ENCODE measurements at places on chromosomes 7 and 10. TPM values are rescaled to one million over a fixed set of nuclear protein-coding genes. Genes with fewer than 3 reads are reported as not detected.
A peak's percentile ranks its signal among the peaks of the same experiment; 100 is the strongest.

DNA sequence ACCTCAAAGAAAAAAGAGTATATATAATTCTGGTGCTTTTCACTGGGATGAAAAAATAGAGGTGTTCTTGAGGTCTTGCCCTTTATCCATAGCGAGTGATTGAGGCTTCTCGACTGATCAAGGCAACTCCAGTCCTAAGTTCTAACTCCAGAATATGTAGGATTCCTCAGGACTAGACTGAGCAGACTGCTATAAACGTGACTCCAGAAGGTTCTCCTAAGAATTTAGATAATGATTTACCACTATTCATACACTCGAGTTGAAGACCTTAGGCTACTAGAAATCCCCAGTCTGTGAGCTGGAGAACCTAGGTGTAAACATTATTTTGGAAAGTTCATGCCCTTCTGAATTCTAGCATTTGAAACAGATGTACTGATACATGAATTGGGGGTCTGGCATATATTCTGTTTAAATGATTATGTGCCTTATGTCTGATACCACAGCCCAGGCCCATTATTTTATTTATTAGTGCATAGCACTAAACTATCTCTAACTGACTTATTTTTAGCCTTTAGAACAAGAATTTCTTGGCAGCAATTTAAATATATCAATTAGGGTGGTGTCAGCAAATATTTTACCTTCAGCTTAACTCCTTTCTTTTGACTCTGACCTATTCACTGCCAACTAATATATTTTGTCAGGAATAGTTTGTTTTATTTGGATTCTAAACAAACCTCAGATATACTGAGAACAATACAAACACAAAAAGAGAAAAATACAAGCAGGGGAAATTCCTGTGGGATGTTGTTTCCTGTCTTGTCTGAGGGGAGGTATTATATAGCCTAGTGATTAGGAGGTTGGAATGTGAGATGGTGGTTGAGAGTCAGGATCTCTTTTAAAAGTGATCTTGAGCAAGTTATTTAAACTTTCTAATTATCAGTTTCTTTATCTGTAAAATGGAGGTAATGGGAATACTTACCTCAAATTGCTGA is 75.8 kb downstream of the PODXL start:
- DNase-seq: peak; percentile 30

- DNase-seq: no peak
Observed at GRCh38 chr7:1938788-1939433, 268.8 kb downstream of the ELFN1 start.

DNA sequence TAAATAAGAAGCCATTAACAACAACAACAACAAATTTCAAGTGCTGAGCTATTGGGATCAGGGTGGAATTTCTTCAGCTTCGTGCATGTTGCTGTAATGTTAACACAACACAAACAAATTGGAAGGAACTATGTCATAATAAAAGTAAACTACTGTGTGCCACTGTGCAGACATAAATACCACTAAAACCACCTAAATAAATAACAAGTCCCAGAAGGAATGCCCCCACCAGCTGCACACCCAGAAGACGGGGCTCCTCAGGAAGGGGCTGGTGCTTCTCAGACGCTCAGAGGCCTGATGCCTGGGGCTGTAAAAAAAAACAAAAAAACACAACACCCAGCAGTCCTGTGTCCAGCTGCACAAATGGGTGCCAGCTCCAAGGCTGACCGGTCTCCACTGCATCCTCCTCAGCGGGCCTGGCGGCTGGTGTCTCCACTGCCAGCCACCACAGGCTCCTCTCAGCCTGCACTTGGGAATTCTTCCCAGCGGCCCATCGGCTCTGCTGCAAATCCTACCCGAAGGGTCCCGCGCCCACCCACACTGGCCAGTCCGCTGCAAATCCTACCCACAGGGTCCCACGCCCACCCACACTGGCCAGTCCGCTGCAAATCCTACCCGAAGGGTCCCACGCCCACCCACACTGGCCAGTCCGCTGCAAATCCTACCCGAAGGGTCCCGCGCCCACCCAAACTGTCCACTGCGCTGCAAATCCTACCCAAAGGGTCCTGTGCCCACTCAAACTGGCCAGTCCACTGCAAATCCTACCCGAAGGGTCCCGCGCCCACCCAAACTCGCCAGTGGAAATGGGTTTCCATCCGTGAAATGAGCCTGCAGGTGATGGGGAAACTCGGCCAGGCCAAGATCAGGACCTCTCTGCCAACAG is 35.8 kb upstream of the DNAAF5 start:
- DNase-seq: no peak

- no peak for DNase-seq
Observed at GRCh38 chr10:60853107-60853506, 74.8 kb downstream of the CDK1 start.

GRCh38 chr10:103616705-103617601 is 123.4 kb downstream of the NEURL1 start:
- peak; percentile 82 for DNase-seq

DNA sequence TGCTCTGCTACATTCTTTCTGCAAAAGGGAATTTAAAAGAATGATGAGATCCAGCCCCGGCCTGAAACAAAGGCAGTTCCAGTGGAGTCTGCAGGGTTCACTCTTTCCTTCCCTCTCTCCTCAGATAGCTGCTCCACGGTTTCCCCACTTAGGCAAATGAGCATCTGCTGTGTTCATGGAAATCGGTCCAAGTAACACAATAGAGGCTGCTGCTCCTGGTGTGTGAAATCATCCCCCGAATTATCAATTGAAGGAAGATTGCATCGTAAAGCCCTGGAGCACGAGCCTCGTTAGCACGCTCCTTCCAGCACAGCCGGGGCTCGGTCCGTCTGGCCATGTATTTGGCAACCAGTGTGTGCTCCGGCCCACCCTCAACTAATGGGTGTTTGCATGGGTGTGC is 108.3 kb upstream of the DPP6 start:
- no peak for DNase-seq

The HDAC9 gene
- 28.9 TPM for total RNA-seq

- no peak for DNase-seq
Observed at GRCh38 chr7:20958572-20958971, 171.9 kb upstream of the SP8 start.

The PDK4 gene
- not detected for total RNA-seq

The NUTM2B gene
- total RNA-seq: 0.43 TPM

DNA sequence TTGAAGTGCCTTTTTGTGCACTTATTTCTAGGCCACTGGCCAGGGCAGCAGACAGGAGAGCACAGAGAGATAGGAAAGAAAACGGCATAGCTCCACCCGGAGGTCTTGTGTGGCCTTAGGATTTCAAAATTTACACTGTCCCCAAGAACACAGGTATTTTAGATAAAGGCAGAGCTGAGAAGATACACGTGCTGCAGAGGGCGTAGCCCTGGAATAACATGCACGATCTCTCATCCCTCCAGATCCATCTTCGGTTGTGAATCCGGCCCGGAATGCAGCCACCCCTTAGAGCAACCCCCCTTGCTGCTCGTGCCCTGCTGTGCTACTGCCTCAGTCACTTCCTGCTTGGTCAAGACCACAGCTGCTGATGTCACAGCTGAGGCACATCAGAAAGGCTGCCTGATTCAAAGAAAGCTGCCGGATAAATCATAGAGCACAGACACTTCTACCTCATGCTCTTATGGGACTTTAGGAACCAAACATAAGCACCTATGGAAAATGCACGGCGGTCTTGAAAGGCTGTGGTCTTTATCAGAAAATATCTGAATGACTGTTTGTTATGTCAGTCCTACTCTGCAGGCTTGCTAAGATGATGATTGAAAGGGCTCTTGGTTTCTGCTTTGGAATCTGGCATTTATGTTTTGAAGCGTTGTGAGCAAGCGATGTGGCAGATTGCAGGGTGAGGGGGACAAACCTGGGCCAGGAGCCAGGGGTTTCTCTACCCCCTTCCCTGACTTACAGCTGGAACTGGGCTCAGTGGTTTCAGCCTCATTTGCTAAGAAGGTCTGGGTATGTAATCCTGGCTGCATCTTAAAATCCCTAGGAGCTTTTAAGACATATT is 152.0 kb downstream of the SVIL start:
- DNase-seq: peak; percentile 49

The AGR3 gene
- total RNA-seq: not detected

DNA sequence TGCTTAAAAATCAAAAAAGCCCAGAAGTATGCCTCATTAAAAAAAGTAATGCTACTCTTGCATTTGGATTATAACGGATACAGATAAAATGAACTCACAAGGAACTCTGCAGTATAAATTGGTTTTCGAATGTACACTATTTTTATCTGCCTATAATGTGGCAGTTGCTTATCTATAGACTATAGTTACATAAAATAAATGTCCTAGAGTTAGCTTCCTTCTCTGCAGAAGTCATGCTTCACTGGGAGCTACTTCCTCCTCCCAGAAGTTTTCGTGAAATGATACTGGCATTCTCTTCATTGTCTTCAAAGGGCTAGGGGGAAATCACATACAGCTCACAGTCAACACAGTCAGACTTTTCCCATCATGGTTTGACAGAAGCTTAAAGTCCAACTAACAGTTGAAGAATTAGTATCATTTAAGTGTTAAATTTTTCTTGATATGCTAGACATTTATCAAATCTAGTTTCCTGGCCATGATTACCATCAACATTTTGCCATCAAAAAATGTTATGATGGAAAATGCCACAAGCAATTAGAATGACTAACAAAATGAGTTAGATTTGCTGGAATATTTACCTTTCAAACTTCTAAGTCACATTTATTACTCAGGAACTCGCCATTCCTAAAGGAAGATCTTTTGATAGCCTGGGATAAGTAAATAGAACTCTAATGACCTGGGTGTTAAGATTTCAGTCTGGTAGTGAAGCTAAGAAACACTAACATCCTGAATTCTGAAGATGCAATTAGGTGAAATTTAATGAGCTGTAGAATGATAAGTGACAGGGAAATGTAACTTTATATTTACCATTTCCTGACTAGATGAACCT is 87.3 kb upstream of the TRIL start:
- no peak for DNase-seq

GRCh38 chr7:110010359-110010758 is 1080.6 kb upstream of the LRRN3 start:
- no peak for DNase-seq

The STEAP1 gene
- 18.7 TPM for total RNA-seq

GRCh38 chr7:68073701-68074100 is 1077.1 kb downstream of the TYW1 start:
- no peak for DNase-seq

The AEBP1 gene
- 82.7 TPM for total RNA-seq

The THSD7A gene
- total RNA-seq: not detected

The ITPRID1 gene
- not detected for total RNA-seq

GRCh38 chr10:63431962-63432797 is 33.6 kb downstream of the JMJD1C start:
- no peak for DNase-seq

The PLCE1 gene
- 0.57 TPM for total RNA-seq

The TRIM50 gene
- total RNA-seq: not detected

The ZNF33B gene
- total RNA-seq: 8.3 TPM

DNA sequence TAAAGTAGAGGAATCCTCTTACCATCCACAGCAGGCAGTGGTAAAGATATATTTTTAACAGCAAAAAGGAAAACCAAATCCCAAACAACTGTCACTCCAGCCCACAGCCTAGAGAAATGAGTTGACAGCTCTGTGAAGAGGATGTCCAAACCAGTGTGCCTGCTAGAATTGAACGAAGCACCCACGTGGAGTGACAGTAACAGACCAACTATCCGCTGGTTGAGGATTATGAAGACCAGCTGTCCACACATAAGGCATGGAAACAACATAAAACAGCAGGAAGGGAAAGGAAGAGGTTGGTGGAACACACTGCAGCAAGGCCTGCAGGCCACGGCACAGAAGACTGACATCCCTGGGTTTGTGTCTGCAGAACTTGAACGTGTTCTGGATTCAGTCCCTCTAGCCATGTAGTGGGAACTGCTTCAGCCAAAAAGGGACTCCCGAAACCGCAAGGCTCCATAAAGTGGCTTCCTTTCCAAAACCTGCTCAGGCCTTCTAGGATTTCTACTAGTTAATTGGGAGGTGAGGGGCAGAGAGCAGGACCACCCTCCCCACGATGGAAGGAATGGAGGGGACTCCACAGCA is 324.4 kb downstream of the BICC1 start:
- no peak for DNase-seq

GRCh38 chr10:70943841-70944466 is 55.6 kb upstream of the PCBD1 start:
- DNase-seq: no peak
